ENCODE measurements at places on chromosomes 2 and 18. TPM values are rescaled to one million over a fixed set of nuclear protein-coding genes. Genes with fewer than 3 reads are reported as not detected.

DNA sequence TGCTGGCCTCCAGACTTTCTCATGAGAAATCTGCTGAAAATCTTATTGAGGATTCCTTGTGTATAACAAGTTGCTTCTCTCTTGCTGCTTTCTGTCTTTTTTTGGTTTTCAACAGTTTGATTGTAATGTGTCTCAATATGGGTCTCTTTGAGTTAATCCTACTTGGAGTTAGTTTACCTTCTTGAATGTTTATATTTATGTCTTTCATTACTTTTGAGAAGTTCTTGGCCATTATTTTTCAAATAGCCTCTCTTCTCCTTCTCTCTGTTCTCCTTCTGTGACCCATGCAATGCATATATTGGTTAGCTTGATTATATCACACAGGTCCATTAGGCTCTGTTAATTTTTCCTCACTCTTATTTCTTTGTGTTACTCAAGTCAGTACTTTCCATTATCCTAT, 67.4 kb upstream of the ADAM23 start:
- no peak for DNase-seq

DNA sequence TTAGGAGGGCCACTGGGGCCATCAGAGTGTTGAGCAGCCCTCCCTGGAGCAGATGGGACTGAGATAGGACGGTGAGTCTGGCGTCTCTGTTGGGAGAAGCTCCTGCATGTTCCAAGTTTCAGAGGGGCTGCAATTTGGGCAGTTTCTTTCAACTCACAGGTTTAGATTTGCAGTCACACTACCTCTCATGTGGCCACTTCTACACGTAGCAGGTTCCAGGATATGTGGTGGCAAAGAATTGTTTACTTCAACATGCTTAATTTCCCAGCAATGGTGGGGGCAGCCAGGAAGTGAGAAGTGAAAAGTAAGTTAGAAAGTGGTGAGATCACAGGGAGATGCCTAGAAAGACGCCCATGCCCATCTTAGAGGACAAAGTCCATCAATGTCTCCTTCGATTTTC, 9.3 kb downstream of the NCK2 start:
- no peak for DNase-seq

Gene DUSP19
- 3.2 TPM for total RNA-seq

- no peak for DNase-seq
These were observed 56.0 kb downstream of the TMEM247 start for GRCh38 chr2:46535360-46535759.

DNA sequence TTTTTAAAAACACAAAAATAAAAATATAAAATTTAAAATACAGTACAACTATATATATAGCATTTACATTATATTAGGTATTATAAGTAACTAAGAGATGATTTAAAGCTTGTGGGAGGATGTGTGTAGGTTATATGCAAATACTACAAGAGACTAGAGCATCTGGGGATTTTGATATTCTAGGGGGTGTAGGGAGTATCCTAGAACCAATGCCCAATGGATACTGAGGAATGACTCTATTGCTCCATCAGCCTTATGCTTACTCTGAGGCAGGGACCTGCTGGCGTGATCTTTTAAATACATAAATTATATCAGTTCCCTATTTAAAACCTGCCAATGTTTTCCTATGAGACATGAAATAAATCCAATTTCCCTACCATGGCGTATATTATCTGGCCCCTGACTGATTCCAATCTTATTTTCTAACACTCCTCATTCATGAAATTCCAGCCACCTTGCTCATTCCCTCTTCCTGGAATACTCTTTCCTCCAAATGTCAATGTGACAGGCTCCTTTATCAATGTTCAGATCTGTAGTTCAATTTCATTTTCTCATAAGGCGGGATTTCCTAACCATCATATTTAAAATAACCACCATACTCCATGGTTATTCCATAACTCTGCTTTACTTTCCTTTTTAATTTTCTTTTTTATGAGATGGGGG, 22.2 kb downstream of the SP3 start:
- DNase-seq = no peak

Gene PIKFYVE
- 51.3 TPM for total RNA-seq

Gene MYOM1
- 3.1 TPM for total RNA-seq

Gene STPG4
- 0.22 TPM for total RNA-seq

GRCh38 chr2:134246154-134246874, 7.6 kb upstream of the MGAT5 start:
- DNase-seq = no peak

DNA sequence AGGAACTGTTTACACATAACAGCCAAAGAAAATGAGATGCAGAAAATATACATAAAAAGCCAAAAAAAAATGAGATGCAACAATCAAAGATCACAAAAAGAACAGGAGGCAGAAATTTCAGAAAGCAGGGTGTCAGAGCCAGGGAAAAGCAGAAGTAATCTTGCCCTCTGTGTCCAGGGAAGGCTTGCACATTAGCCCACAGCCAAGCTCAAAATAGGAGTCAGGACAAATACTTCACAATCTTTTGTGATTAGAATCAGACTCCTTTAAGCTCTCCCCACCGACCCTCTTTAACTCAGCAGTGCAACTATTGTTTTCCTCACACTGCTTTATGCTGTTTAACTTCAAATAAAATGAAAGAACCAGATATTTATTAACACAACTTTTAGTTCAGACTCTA, 34.6 kb downstream of the IAH1 start:
- no peak for DNase-seq

Gene SULT1C2
- total RNA-seq = 34.1 TPM

Gene GNLY
- 0.22 TPM for total RNA-seq

Gene PARD3B
- total RNA-seq = 27.0 TPM

- DNase-seq = no peak
These were observed 279.0 kb upstream of the STON1 start for GRCh38 chr2:48250943-48251342.

- DNase-seq = no peak
These were observed 228.3 kb upstream of the SIX3 start for GRCh38 chr2:44713170-44713569.

Gene LRP1B
- total RNA-seq = 82.7 TPM

- no peak for DNase-seq
These were observed 5.4 kb downstream of the CCDC141 start for GRCh38 chr2:179044500-179044899.

Gene SLC4A3
- 3.0 TPM for total RNA-seq

Gene TWSG1
- total RNA-seq = 53.0 TPM

GRCh38 chr18:75915941-75916623, 488.6 kb upstream of the SMIM21 start:
- peak; percentile 53 for DNase-seq

Gene VWA3B
- total RNA-seq = not detected

DNA sequence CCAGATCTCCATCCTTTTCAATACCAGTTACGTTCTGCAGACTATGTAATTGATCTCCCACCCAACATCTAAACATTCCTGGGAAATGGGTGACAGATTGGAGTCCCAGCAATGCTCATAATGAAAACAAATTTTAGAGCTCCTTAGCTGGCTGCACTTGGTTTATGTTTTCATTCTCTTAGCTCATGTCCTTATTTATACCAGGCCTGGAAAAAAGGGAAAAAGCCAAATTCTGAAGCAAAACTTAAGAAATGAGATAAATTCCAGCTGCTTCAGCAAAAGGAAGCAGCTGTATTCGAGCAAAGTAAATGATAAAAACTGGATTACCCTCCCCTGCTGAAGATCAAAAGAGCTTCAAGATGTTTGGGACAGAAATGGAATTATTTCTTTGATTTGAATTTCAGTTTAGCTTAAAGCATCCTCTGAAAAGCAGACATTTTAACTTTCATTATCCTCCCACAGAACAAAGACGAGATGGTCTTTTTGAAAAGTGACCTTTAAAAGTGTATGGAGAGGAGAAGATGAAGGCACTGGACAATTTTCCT, 196.5 kb upstream of the THUMPD2 start:
- DNase-seq = no peak

Gene ACMSD
- total RNA-seq = not detected

- no peak for DNase-seq
These were observed 1070.7 kb downstream of the CNTNAP5 start for GRCh38 chr2:125095826-125096225.

- no peak for DNase-seq
These were observed 209.3 kb upstream of the SALL3 start for GRCh38 chr18:78770139-78770822.

Gene CNTNAP5
- not detected for total RNA-seq

DNA sequence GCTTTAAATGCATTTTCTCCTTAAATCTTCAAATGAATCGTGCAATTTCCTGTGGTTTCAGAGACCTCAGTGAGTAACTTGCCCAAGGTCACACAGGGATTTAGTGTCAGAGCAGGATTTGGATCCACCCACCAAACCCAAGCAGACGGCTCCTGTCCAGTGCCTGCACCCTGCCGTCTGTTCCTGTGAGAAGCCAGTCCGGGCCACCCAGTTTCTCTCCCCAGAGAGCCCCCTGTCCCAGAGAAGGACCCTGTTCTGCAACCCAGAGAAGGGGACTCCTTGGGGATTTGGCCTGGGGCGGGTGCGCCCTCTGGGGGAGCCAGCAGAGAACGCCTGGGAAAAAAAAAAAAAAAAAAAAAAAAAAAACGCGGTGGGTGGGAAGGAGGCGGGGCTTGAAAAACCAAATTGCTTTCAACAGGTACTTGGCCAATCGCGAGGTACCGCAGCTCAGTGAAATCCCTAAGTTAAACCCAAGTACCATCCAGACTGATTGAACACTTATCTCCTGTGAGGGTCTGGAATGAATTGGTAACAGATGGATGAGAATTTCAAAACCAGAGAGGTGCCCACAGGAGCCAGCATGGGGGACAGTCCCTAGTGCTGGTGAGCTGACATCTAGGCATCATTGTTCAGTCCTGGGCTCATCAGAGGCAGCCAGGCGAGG, 30.9 kb upstream of the REEP1 start:
- peak; percentile 17 for DNase-seq

DNA sequence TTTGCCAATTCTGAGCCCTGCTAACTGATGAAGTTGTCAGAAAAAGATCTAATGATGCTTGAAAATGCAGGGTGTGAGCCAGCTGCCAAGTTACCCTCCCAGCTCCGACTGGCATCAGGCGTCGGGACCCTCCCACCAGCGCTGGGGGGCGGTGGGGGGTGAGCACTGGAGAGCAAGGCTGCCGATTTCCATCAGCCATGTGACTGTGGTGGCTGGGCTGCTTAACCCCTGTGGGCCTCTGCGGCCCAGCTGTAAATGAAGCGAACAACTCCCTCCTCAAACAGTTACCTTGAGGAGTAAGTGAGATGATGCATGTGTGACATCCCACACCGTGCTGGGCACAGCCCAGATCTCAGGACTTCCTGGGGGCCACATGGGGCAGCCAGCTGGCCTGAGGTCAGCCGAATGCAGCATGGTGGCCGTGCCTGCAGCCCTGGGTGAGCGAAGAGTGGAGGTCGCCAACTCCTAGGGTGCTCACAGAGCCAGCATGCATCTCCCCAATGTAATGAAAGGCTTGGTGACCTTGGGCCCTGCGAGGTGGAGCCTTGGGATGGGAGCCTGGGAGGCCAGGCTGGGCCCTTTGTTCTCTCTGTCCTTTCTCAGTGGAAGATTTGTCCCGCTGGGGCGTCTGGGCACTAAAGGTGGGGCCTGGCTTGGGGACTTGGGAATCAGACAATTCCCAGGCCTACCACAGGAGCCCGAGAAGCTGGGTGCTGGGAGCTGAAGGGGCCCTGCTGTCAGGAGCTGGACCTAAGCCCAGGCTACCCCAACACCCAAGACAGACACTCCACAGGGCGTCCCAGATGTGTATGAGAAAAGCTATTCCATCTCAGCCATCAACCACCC, 25.1 kb downstream of the CIB4 start:
- peak; percentile 28 for DNase-seq

DNA sequence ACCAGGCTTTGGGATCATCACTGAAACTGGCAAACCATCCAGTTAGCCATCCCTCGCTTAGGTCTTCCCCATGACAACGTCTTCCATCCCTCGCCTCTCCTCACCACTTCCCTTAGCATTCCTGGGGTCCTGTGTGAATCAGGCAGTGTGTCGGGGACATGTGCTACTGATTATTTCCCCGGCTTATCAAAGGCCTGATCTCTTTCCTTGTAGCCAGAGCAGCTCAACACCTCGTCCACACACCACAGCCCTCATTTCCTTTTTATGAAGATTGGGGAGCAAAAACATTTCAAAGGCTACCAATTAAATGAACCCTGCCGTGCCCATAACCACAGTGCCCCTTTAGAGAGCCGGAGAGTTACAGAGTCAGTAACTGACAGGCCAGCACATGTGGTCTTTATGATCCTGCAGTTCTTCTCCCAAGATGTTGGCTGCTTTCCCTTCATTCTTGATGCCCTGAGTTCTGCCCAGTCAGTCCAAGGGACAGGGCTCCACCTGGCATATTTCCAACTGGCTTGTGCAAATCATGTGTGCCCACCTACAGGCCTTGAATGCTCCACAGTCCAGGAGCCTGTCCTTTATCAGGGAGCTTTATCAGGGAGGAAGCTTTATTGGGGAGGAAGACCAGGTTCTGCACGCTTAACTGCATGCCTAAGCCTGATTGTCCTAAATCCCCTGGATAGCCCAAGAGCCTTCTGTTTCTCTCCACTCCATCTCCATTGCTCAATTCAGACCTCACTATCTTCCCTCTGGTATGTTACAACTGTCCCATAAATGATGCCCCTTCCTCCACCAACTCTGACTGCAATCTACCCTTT, 343.1 kb downstream of the CYRIA start:
- no peak for DNase-seq

- DNase-seq = peak; percentile 52
These were observed 89.2 kb downstream of the NFATC1 start for GRCh38 chr18:79484661-79485621.

DNA sequence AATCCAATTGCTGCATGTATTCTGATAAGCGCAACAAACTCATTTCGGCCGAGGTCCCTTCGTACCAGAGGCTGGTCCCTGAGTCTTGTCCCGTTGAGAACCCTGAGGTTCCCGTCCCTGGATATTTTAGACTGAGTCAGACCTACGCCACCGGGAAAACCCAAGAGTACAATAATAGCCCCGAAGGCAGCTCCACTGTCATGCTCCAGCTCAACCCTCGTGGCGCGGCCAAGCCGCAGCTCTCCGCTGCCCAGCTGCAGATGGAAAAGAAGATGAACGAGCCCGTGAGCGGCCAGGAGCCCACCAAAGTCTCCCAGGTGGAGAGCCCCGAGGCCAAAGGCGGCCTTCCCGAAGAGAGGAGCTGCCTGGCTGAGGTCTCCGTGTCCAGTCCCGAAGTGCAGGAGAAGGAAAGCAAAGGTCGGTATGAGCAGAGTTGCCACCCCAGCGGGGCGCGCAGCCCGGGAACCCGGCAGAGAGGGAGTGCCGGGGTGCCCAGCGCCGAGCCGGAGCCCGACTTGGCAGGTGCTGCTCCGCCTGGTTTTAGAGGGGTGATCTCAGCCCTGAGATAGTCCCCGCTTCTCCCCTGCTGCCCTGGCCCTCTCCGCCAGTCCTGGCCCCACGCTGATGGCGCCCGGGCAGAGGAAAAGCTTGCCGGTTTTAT, 714 bp downstream of the HOXD10 start:
- no peak for DNase-seq

GRCh38 chr18:51430538-51430937, 233.1 kb upstream of the MEX3C start:
- no peak for DNase-seq
